ENCODE measurements at places on chromosomes 4 and X. TPM values are rescaled to one million over a fixed set of nuclear protein-coding genes. Genes with fewer than 3 reads are reported as not detected.

KCTD8 gene
- total RNA-seq = 1.8 TPM

DNA sequence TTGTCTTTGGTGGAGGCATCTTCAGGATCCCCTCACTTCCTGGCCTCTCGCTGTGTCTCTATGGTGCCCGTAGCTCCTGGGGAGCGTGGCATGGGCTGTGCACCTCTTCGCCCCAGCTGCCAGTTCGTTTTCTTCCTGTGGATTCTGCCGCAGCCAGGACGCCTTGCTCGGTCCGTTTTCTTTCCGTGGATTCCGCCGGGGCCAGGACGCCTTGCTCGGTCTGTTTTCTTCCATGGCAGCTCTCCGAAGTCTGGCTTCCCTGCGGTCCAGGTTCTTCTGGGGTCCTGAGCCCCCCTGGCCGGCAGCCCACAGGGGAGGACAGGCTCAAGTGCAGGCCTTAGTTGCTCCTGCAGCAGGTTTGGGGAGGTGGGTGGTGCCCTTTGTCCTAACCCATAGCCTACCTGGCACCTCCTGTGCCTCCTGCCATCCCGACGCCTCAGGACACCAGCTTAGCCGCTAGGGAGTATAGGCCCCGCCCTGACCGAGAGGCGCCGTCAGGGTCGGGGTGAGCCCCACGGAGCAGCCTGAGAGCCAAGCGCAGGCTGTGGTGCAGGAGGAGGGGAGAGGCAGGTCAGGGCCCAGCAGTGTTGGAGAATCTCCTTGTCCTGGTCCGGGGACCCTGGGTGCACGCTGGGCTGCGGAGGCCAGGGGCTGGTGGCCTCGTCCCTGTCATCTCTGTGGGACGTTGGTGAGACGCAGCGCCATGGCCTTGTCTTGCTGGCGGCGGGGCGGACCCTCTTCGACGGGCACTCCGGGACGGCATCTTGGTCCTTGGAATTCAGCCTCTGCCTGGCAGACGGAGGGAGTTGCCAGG lies 27.1 kb downstream of the UVSSA start:
- no peak for DNase-seq
- H3K4me1 ChIP-seq = no peaks in the 10 kb centered on the region
- no peak overlapping the region for H3K27ac ChIP-seq
- H3K27me3 ChIP-seq = no peaks in the 10 kb centered on the region
- H3K36me3 ChIP-seq = peaks cover 16% of the 10 kb centered on the region

DNA sequence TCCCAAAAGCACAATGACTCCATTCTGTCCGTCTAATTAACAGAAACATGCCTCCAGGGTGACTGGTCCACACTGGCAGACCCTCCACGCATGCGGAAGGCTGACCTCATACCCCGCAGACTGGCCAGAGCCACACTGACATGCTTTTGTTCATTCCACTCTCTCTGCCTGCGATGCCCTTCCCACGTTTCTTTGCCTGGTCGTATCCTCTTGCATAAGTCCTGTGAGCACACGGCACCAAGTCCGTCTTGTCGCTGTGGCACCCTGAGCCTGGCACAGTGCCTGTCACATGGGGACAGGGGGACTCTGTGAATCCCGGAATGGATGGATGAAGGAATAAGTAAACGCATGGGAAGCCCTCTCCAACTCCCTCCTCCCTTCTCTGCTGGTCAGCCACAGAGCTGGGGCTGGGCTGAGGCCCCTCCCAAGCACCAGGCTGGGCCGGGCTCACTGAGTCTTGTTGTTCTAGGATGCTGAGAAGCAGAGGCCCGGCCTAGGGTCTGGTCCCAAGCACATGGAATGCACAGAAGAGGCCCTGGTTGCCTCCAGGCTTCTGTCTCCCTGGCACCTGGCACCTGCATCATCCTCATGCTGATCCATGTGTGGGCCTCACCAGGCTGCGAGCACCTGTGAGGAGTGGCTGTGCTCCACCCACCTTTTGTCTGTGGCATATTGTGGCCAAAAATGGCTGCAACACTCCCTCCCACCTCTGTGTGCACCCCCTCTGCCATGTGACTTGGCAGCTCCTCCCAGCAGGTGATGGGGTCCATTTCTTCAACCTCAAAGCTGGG lies 38.9 kb upstream of the C4orf50 start:
- H3K4me3 ChIP-seq = no peak overlapping the region
- no peaks in the 10 kb centered on the region for H3K4me1 ChIP-seq
- no peak for DNase-seq
- no peaks in the 10 kb centered on the region for H3K27me3 ChIP-seq

GRCh38 chr4:26104056-26104685 lies 190.2 kb downstream of the SMIM20 start:
- H3K27ac ChIP-seq = no peak overlapping the region
- no peaks in the 10 kb centered on the region for H3K4me1 ChIP-seq
- DNase-seq = no peak
- H3K4me3 ChIP-seq = no peak overlapping the region
- no peaks in the 10 kb centered on the region for H3K27me3 ChIP-seq
- H3K36me3 ChIP-seq = no peaks in the 10 kb centered on the region

DNA sequence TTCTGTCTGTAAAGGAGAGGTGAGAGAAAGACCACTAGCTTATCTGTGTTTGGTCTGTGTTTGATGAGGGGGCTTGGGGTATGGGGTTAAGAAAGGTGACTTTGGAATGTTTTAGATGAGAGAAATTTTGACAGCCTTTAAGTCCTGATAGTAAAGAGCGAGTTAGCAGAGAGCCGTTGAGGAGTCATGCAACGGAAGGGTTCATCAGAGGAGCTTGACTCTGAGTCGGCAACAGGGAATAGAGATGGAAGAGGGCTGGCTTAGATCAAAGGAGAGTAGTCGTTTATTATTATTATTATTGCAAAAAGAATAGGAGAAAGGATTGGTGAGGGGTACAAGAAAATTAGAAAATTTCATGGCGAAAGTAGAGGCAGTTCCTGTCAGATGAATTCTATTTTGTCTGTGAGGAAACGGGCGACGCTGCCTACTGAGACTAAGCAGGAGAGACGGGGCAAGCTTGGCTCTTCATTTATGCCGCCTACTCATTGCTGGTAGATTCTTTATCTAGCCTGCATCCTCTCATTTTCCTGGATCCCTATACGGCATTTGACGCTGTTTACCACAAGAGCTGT lies 473 bp upstream of the VAMP7 start:
- H3K4me3 ChIP-seq = peak overlapping the region; percentile 78
- no peak for DNase-seq
- H3K36me3 ChIP-seq = no peaks in the 10 kb centered on the region
- no peaks in the 10 kb centered on the region for H3K27me3 ChIP-seq

GRCh38 chr4:153137677-153138630 lies 66.3 kb upstream of the TRIM2 start:
- no peak for DNase-seq
- H3K36me3 ChIP-seq = no peaks in the 10 kb centered on the region
- H3K27me3 ChIP-seq = no peaks in the 10 kb centered on the region
- no peak overlapping the region for H3K27ac ChIP-seq
- no peak overlapping the region for H3K4me3 ChIP-seq
- peaks cover 8% of the 10 kb centered on the region for H3K4me1 ChIP-seq

UBA6 gene
- total RNA-seq = 28.3 TPM

DNA sequence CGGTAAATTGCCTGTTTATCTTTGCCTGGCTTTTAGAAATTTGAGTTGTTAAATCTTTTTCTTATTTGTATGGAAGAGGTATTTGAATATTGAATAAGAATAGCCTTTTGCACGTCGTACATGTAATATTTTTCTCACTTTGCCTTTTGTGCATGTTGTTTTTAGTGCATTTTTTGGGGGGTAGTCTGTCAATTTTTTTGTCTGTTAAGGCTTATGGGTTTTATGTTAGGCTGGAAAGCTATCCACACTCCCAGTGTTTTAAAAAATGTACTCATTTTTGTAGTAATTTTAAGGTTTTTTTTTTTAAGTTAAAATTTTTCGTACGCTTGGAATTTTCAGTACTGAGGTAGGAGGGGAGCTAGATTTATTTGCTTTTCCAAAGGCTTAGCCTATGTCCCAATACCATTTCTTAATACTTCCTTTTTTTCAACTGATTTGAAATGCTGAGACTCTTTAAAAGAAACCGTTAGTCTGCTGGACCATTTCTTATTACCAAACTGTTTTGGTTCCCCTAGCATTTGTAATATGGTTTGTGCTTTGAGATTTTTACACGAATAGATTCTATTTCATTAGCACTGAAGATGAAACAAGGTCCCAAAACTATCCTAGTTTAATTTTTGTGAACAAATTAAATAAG lies 1.3 kb downstream of the HERC5 start:
- peaks cover 1% of the 10 kb centered on the region for H3K36me3 ChIP-seq
- H3K27ac ChIP-seq = peak overlapping the region; percentile 79
- DNase-seq = no peak

DNA sequence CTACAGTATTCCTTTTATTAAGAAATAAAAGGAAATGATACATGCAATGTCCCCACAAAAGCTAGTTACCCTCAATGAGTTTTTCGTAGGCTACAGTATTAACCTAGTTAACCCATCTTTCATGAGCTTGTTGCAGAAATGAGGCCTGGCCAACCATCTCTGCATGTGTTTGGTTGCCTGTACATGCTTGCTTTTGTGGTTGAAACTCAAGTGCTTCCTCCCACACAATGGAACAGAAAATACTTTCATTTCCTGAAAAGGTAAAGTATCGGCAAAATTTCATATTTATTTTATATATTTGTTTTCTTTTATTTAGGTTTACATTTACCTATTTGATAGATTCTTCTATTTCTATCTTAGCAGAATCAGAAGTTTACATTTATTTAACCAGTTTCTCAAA lies 214.6 kb upstream of the FAM241A start:
- H3K27me3 ChIP-seq = no peaks in the 10 kb centered on the region
- no peak for DNase-seq
- no peak overlapping the region for H3K27ac ChIP-seq
- no peaks in the 10 kb centered on the region for H3K4me1 ChIP-seq

TLR7 gene
- 0.27 TPM for total RNA-seq

VEGFC gene
- total RNA-seq = 5.1 TPM

GRCh38 chr4:22668301-22668700 lies 24.4 kb upstream of the GBA3 start:
- no peak for DNase-seq
- H3K36me3 ChIP-seq = no peaks in the 10 kb centered on the region
- peak overlapping the region; percentile 40 for H3K4me3 ChIP-seq
- H3K27me3 ChIP-seq = no peaks in the 10 kb centered on the region
- H3K4me1 ChIP-seq = peaks cover 16% of the 10 kb centered on the region
- no peak overlapping the region for H3K27ac ChIP-seq

GRCh38 chrX:133415276-133416105 lies at the start of gene GPC4:
Gene GPC4 (minus strand): TSS chrX:133415489. CDS start chrX:133414965, 524 bp downstream.
- H3K4me1 ChIP-seq = no peaks in the 10 kb centered on the region
- peak within 1 kb of the TSS; percentile 87 for H3K4me3 ChIP-seq
- H3K27me3 ChIP-seq = no peaks in the 10 kb centered on the region
- peak within 1 kb of the TSS; percentile 61 for H3K27ac ChIP-seq
- no peaks in the 10 kb centered on the region for H3K36me3 ChIP-seq
- no peak for DNase-seq

GRCh38 chrX:38917954-38918353 lies 116.7 kb downstream of the MID1IP1 start:
- H3K27ac ChIP-seq = no peak overlapping the region
- H3K4me1 ChIP-seq = peaks cover 9% of the 10 kb centered on the region
- no peak for DNase-seq
- H3K27me3 ChIP-seq = no peaks in the 10 kb centered on the region

GRCh38 chr4:74291471-74291870 lies 16.8 kb upstream of the EPGN start:
- H3K27me3 ChIP-seq = no peaks in the 10 kb centered on the region
- no peak overlapping the region for H3K27ac ChIP-seq
- H3K4me3 ChIP-seq = no peak overlapping the region
- DNase-seq = no peak

- no peak overlapping the region for H3K27ac ChIP-seq
- no peaks in the 10 kb centered on the region for H3K27me3 ChIP-seq
- H3K4me3 ChIP-seq = no peak overlapping the region
- no peaks in the 10 kb centered on the region for H3K4me1 ChIP-seq
Measured at GRCh38 chr4:84366161-84366560, 132.9 kb downstream of the NKX6-1 start.

DNA sequence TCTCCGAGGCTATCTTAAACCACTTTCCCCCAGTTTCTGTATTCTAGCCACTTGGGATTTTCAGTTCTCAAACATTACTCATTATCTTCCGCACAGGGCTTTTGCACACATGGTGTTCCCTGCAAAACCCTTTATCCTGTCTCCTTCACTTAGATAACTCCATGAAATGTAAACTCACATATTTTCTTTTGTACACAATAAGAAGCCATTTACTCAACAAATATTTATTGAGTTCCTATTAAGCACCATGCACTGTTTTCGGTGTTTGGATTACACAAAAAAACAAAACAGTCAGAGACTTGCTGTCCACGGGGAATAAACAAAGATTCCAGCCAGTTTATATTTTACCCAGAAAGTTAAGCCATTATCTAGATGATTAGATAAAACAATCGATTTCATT lies 42.5 kb upstream of the UNC5C start:
- no peak overlapping the region for H3K4me3 ChIP-seq
- no peak overlapping the region for H3K27ac ChIP-seq
- no peaks in the 10 kb centered on the region for H3K36me3 ChIP-seq
- DNase-seq = no peak
- H3K27me3 ChIP-seq = no peaks in the 10 kb centered on the region

GRCh38 chr4:112677519-112678091 lies 40.7 kb downstream of the LARP7 start:
- no peak overlapping the region for H3K4me3 ChIP-seq
- no peak overlapping the region for H3K27ac ChIP-seq
- H3K27me3 ChIP-seq = no peaks in the 10 kb centered on the region
- H3K36me3 ChIP-seq = no peaks in the 10 kb centered on the region
- no peaks in the 10 kb centered on the region for H3K4me1 ChIP-seq

CT45A10 gene
- total RNA-seq = not detected

GRCh38 chr4:42149004-42149403 lies 3.5 kb downstream of the BEND4 start:
- peaks cover 17% of the 10 kb centered on the region for H3K4me1 ChIP-seq
- DNase-seq = no peak
- H3K4me3 ChIP-seq = no peak overlapping the region
- H3K27ac ChIP-seq = no peak overlapping the region
- H3K36me3 ChIP-seq = no peaks in the 10 kb centered on the region

PRICKLE3 gene
- 21.4 TPM for total RNA-seq

DNA sequence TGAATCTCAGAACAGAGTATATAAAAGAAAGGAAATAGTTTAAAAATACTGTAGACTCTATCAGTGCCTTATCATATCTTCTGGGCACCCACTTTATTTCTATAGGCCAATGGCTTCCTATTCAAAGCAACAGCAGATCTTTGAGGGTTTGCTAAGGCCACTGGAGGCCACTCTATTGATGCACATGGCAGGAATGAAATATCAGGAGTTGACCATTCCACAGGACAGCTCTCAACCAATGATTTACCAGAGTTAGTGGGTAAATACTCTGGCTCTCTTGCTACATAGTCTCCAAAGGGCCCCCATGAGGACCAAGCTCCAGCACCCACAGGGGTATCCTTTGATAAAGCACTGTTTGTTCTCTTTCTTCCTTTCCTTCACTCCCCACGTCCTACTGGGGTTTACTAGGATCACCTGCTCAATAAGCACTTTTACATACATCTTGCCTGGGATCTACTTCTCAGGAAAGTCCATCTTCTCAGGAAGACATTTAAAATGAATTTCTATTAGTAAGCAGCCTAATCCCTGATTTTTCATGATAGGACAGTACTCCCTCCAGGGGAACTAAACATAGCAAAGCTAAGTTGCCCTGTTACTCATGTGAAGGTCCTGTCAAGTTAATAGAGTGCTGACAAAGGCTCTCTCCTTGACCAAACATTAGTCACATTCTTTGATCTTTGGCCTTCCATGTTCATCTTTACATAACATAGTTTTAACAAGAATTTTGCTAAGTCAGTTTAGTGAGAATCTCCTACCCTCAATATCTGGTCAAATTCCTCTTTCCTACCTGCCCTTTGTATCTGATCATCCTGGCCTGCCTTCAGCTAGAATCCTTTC lies 459.7 kb downstream of the GRXCR1 start:
- DNase-seq = no peak
- no peak overlapping the region for H3K27ac ChIP-seq
- no peaks in the 10 kb centered on the region for H3K4me1 ChIP-seq
- H3K27me3 ChIP-seq = no peaks in the 10 kb centered on the region

TRIM75 gene
- not detected for total RNA-seq
